ENCODE measurements at places on chromosomes 13 and 19. TPM values are rescaled to one million over a fixed set of nuclear protein-coding genes. Genes with fewer than 3 reads are reported as not detected.

DNA sequence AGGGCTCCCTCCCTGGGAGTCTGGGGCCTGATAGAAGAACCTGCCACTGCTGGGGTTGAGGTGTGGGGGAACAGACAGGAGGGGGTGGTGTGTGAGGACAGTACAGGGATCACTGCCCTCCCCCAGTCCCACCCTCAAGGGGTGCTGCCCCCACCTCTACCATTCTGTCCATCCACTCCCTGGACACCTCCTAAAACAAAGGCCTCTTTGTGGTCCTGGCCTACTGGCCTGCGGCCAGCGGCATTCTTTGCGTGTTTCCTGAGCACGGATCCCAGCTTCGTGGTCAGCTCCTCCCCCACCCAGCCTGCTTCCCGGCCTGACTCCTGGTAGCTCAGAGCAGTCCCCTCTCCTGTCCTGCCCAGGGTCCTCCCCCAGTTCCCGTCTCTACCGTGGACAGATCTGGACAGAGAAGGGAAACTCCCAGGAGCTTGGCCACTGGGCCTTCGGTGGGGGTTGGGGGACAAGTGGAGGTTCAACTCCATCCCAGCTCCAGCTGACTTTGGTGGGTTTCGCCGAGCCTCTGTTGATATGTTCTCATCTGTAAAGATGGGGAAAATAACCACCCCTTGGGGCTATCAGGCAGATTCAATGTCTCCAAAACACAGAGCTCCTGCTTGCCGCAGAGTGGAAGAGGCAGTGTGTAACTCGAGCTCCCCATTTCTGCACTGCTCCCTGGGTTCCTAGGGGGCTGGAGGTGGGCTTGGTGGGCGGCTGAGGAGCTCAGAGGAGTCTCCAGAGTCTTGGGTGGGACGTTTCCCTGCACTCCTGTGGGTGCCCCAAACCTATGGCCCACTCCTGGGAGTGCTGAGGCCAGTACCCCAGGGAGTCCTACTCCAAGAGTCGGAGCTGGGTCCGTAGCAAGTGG is 48.7 kb downstream of the LYL1 start:
- H3K4me3 ChIP-seq: no peak overlapping the region
- no peaks in the 10 kb centered on the region for H3K36me3 ChIP-seq
- peaks cover 24% of the 10 kb centered on the region for H3K27me3 ChIP-seq
- DNase-seq: peak; percentile 55
- peaks cover 74% of the 10 kb centered on the region for H3K4me1 ChIP-seq

DNA sequence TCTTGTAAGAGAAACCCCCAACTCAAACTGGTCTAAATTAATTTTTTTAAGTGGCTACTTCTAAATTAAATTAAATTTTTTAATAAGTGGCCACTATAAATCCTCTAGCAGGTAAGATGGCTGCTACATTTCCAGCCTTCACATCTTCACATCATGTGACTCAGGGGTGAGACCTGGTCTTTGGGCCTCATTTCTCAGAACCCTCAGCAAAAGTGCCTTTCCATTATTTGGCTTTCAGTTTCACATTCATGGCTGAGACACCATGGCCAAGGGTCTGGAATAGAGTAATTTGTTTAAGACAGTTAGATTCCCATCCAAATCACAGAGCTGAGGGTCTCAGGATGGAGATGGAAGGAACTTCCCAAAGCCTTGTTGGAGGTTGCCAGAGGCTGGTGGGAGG is 47.5 kb downstream of the DCT start:
- peak; percentile 42 for DNase-seq
- H3K36me3 ChIP-seq: no peaks in the 10 kb centered on the region

DNA sequence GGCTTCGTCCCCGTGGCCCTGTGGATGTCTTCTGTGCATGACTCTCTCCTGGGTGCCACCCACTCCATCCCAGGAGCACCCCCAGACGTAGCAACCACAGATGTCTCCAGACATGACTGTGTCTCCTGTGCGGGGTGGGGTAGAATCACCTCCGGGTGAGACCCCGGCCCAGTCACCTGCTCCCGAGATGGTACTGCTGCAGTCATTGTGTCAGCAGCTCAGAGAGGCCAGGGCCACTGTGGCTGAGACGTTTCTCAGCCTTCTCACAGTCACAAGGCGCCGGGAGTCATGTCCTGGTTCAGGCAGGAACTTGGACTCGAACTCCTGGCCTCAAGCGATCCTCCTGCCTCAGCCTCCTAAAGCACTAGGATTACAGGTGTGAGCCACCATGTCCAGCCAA is 16.6 kb downstream of the NCLN start:
- DNase-seq: no peak
- H3K4me1 ChIP-seq: no peaks in the 10 kb centered on the region
- H3K4me3 ChIP-seq: no peak overlapping the region
- peaks cover 47% of the 10 kb centered on the region for H3K36me3 ChIP-seq
- no peaks in the 10 kb centered on the region for H3K27me3 ChIP-seq

KLC3 gene
- 0.04 TPM for polyA plus RNA-seq

PEAK3 gene
- polyA plus RNA-seq: 0.15 TPM

CPT1C gene
- 7.4 TPM for polyA plus RNA-seq

DNA sequence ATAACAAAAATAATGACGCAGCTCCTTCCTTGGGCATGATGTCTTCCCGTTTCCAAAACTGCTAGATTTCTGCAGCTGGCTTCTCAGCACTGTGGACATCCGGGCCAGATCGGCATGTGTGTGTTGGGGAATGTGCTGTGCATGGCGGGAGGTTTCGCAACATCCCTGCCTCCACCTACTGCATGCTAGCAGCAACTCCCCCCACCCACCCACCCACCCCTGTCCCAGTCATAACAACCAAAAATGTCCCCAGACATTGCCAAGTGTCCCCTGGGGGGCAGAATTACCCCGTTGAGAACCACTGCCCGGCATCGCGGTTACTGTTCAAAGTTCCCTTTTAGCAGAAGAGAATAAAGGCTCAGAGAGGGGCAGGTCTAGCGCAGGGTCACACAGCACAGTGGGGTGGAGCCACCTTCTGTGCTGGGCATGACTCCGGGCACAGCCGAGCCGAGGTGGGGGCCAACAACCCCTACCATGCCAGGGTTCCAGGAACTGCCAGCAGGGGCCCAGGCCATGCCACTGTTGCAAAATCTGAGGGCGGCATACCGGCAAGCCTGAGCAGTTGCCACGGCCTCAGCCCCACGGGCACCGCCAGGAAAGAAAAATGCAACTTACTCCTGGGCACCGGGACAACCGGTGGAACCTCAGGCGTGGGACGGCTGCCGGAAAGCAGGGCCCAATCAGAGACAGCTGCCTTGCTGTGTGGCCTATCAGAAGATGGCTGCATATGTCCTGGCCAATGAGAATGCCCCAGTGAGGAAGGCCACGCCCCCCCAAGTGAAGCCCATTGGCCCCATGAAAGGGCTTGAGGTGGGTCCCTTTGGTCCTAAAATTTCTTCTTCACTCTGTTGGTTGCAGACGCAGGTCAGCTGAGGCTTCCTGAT is 22.5 kb upstream of the NFIC start:
- no peak overlapping the region for H3K27ac ChIP-seq
- H3K36me3 ChIP-seq: no peaks in the 10 kb centered on the region
- H3K4me1 ChIP-seq: no peaks in the 10 kb centered on the region
- peaks cover 3% of the 10 kb centered on the region for H3K27me3 ChIP-seq
- no peak for DNase-seq

DNA sequence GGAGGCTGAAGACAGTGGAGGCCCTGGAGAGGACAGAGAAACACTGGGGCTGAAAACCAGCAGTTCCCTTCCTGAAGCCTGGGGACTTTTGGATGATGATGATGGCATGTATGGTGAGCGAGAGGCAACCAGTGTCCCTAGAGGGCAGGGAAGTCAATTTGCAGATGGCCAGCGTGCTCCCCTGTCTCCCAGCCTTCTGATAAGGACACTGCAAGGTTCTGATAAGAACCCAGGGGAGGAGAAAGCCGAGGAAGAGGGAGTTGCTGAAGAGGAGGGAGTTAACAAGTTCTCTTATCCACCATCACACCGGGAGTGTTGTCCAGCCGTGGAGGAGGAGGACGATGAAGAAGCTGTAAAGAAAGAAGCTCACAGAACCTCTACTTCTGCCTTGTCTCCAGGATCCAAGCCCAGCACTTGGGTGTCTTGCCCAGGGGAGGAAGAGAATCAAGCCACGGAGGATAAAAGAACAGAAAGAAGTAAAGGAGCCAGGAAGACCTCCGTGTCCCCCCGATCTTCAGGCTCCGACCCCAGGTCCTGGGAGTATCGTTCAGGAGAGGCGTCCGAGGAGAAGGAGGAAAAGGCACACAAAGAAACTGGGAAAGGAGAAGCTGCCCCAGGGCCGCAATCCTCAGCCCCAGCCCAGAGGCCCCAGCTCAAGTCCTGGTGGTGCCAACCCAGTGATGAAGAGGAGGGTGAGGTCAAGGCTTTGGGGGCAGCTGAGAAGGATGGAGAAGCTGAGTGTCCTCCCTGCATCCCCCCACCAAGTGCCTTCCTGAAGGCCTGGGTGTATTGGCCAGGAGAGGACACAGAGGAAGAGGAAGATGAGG is 1.5 kb downstream of the PPP1R15A start:
- no peaks in the 10 kb centered on the region for H3K27me3 ChIP-seq
- peak overlapping the region; percentile 97 for H3K4me3 ChIP-seq
- DNase-seq: peak; percentile 65

All from large intestine (tissue), 12 donors.